ENCODE measurements at places on chromosomes 2 and 18.

- DNase-seq = no peak
Observed at GRCh38 chr2:52904355-52904891, 863.2 kb upstream of the CHAC2 start.

- DNase-seq = no peak
Observed at GRCh38 chr2:173982918-173983317, 17.7 kb upstream of the SP3 start.

- no peak for DNase-seq
Observed at GRCh38 chr2:109032229-109032820, 43.3 kb upstream of the EDAR start.

GRCh38 chr2:67828066-67828465 is 234.7 kb downstream of the C1D start:
- DNase-seq = no peak

DNA sequence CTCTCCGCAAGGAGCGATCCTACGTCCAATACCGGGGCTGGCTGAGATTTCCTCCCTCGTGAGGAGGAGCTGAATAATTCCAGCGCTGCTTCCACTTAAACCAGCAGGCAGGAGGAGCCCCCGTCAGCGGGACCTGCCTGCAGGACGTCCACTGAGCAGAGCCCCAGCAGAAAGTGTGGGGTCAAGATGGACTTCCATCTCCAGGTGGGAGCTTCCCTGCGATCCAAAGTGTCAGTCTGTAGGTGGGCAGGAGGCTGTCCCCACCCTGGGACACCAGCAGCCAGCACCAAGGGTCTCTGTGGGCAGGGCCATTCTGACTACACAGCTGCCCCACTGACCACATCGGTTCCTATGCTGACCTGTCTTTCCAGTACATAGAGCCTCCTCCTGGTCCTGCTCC is 462 bp upstream of the OTOS start:
- DNase-seq = no peak

- DNase-seq = no peak
Observed at GRCh38 chr18:48528861-48529260, 10.0 kb upstream of the CTIF start.

- DNase-seq = no peak
Observed at GRCh38 chr18:45728336-45729010, 4.5 kb downstream of the SLC14A1 start.

GRCh38 chr2:126902152-126902835 is 3.6 kb downstream of the TEX51 start:
- no peak for DNase-seq

DNA sequence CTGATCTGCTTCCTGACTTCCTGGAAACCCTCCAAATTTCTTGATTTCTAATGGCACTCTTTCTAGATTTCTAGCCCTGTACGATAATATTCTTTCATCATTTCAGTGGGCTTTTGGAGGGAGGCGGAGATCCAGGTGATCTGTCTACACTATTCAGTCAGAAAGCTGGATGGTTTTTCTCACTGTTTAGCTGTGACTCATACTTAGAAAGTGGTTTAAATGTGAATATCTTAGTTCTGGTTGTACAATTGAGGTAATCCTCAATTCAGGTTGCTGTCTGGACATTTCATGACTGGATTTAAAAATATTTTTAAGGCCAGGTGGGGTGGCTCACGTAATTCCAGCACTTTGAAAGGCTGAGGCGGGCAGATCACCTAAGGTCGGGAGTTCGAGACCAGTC is 20.8 kb downstream of the SEH1L start:
- DNase-seq = no peak

DNA sequence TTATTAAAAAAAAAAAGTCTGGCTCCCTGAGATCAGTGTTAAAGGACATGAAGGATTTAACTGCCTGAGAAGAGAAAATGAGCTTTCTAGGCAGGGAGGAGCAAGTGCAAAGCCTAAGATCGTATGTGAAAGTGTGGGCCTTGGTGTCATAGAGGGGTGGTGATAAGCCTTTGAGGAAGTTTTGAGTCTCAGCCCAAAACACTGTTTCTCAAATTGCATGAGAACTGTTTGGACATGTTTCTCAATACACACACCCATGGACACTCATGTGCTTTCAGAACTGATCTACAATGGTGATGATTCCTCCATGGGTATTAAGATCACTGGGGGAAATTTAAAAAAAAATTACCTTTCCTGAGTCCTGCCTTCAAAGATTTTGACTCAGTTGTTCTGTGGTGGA is 336.7 kb upstream of the RND3 start:
- DNase-seq = no peak

DNA sequence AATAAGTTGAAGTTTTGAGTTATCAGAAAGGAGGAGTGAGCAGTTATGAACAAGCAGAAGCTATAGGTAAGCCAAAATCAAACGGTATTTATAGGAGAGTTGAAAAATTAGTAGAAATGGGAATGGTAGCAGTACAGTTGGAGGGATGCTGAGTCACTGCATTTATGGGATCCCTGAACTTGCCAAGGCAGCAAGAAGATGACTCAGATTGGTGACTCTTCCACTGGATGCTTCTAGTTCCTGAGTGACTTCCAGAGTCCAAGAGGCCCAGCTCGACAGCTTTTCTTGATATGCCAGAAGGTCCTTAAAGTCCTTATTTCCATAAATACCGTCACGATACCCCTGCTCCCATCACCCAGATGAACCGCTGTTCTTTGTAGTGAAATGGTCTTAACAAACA is 31.1 kb upstream of the ACTR3 start:
- no peak for DNase-seq

- DNase-seq = no peak
Observed at GRCh38 chr2:8581234-8581561, 100.7 kb upstream of the ID2 start.

- DNase-seq = no peak
Observed at GRCh38 chr2:64716569-64716968, 62.9 kb upstream of the SERTAD2 start.

DNA sequence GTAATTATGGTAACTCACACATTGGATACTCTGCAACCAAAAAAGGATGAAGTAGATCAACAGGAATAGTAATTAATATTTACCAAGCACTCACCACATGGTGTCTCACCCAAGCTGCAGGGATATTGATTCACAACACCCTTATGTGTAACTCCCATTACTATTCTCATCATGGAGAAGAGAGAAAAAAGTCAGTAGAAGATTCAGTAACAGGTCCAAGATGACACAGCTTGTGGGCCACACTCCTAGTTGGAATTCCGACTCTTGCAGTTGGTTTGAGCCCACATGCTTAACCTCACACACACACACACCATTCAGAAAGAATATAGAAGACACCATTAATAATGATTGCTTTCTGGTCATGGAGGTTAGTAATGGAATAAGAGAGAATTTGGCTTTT is 1.7 kb upstream of the MLPH start:
- no peak for DNase-seq

DNA sequence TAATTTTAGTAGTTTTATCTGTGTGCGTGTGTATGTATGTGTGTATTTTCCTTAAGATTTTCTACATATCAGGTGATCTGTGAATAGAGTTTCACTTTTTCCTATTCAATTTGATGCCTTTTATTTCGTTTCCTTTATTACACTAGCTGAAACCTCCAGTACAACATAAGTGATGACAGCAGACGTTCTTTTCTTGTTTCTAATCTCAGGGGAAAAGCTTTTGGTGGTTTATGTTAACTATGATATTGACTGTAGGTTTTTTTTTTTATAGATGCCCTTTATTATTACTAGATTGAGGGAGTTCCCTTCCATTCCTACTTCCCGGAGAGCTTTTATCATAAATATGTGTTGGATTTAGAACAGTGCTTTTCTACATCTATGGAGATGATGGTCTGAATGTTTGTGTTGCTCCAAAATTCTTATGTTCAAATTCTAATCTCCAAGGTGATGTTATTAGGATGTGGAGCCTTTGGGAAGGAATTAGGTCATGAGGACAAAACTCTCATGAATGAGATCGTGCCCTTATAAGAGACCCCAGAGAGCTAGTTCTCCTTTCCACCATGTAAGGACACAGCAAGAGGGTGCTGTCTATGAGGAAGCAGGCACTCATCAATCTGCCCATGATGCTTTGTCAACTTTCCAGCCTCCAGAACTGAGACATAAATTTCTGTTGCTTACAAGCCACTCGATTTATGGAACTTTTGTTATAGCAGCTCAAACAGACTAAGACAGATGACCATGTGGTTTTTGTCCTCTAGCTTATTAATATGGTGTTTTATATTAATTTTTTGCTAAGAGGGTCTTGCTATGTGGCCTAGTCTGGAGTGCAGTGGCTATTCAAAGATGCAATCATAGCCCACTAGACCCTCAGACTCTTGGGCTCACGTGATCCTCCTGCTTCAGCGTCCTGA is 5.9 kb upstream of the RHBDD1 start:
- no peak for DNase-seq

DNA sequence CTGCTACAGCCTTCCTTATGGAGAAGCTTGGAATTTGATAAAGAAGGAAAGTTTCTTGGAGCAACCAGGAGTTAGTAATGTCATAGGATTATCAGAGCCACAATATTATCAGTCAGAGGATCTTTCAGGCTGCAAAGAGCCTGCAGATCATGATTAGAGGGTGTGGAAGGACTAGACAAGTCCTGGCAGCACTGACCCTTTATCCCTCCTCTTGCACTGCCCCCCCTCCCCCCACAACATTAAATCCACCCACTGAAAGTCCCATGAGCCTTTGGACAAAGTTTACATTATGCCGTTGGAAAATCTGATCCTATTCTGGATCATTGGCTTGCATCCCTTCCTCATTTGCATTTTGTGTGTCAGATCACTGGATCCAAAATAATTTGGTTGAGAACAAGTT is 18.7 kb upstream of the IMPA2 start:
- DNase-seq = no peak

GRCh38 chr18:59516356-59517155 is 157.5 kb upstream of the LMAN1 start:
- no peak for DNase-seq

DNA sequence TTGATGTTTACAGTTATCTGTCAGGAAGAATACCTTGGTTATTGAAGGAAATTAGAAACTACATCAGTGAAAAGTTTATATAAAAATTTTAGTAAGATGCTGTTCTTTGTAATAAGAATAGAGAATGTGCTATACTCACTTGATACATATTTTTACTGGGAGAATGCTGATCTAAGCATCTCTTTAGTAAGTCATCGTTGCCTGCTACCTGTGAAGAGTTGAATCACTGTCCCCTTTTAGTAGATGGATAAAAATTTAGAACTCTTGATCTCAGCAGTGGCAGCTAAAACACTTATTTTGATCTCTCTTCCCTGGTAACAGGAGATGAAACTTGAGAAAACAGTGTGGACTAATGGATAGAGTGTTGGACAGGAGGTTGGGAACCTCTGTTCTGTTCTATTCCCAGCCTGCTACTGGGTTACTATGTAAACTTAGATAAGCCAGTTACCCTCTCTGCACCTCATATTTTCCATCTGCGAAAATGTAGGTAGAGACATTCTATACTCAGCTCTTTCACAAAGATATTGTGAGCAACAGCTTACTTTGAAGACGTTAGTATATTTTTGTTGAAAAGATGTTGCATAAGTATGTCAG is 100.3 kb downstream of the FEZ2 start:
- DNase-seq = no peak

- DNase-seq = no peak
Observed at GRCh38 chr2:71603851-71604725, 150.7 kb downstream of the DYSF start.

GRCh38 chr2:31312898-31313297 is 78.9 kb downstream of the EHD3 start:
- DNase-seq = no peak

DNA sequence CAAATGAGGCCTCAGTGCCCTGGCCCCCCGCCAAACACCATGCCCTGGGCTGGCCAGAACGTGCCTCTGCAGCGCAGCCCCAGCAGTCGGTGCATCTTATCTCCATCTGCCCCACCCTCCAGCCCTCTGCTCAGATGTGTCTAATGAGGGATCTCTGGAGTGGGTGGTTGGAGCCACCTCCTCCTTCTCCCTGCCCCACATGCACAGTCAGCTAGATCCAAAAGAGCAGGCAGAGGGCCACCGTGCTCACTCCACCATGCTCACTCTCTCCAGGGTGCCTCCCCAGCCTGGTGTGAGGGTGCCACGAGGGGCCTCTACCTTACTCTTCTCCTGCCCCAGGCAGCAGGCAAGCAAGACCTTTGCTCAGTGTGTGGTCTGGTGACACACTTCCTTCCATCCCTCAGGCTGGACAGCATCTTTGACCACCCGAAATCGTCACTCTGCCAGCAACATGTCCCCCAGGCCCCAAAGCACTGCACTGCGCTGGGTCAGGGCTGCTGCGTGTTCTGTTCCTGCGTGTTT is 266.1 kb upstream of the HDAC4 start:
- no peak for DNase-seq

GRCh38 chr18:33946336-33946735 is 278.4 kb downstream of the NOL4 start:
- no peak for DNase-seq

- DNase-seq = no peak
Observed at GRCh38 chr2:2926858-2927175, 450.8 kb downstream of the EIPR1 start.

DNA sequence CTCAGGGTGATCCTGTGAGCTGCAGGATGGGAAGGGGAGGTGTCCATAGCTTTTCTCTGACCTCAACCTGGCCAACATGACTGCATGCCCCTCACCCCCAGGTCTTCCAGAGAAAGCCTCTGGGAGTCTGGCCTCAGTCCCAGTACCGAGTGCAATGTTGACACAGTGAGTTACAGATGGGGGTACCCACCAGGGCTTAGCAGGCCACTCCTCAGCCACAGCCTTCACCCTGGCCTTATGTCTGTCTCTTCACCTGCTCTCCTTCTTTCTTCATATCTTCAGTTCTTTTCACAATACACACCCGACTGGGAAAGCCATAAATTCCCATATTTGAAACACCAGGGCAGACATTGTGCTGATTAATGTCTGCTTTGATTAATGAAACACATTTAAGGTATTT is 33.5 kb downstream of the AOX1 start:
- no peak for DNase-seq

- DNase-seq = no peak
Observed at GRCh38 chr2:157662401-157662800, 33.7 kb upstream of the ACVR1C start.

DNA sequence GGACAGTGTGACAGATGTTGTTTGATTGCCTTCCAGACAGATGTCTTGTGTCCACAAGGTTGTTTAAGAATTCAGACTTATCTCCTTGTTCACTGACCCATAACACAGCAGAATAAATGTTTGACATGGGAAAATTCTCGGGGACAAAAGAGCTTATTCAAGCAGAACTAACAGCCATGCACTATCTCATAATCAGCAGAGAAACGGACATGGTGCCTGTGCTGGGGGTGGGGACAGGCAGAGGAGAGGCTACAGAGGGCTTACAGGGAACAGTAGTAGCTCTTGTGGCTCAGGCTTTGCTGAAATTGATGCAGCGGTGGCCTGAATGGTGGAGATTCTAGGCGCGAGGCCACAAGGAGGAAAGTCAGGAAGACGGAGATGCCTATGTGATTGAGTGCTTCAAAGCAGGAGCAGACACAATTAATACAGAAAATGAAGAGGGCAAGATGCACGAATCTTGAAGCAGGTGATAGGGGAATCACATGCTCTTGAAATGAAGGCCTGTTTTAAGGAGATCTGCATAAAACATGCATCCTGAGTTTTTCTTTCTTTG is 62.0 kb upstream of the CAB39 start:
- no peak for DNase-seq
